Transverse colon (tissue), 4 donors: ENCODE measurements at places on chromosomes 4 and X. TPM values are rescaled to one million over a fixed set of nuclear protein-coding genes. Genes with fewer than 3 reads are reported as not detected.

GRCh38 chr4:182449186-182449929 is 206.2 kb downstream of the TENM3 start:
- no peak for DNase-seq

GRCh38 chr4:90580326-90580725 is 453.1 kb downstream of the CCSER1 start:
- DNase-seq: no peak

DNA sequence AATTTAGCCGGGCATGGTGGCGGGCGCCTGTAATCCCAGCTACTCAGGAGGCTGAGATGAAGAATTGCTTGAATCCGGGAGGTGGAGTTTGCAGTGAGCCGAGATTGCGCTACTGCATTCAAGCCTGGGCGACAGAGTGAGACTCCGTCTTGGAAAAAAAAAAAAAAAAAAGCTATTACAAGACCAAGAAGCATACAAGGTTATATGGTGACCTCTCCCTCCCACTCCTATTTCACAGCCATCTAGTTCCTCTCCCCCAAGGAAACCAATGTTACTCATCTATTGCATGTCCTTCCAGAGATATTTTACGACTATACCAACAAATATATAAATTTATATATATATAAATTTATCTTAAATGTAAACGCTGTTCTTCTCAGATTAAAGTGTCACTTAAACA is 3.2 kb downstream of the SLC9A7 start:
- no peak for DNase-seq

GRCh38 chr4:163922302-163922701 is 427.8 kb downstream of the TMA16 start:
- no peak for DNase-seq

DNA sequence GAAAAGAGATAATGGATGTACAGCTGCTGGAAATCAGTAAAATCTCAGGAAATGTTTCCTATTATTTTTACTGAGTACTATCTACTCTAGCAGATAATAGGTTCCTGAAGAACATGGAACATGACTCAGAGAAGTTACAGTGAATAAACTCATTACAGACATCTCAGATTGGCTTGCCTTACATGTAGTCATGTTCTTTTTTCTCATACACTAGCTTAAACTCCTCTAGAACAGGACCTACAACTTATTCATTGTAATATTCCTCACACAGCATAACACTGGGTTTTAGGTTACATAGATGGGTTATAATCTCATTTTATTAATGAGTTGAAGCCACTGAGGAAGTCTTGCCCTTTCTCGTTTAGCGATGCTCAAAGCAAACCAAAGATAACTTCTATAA is 86.9 kb upstream of the BMP2K start:
- no peak for DNase-seq

NOCT gene
- total RNA-seq: 15.4 TPM

XG gene
- total RNA-seq: 0.41 TPM
